ENCODE measurements at places on chromosomes 3 and 15. TPM values are rescaled to one million over a fixed set of nuclear protein-coding genes. Genes with fewer than 3 reads are reported as not detected.

GRCh38 chr3:61634678-61635077, 73.3 kb downstream of the PTPRG start:
- DNase-seq: peak; percentile 36

DNA sequence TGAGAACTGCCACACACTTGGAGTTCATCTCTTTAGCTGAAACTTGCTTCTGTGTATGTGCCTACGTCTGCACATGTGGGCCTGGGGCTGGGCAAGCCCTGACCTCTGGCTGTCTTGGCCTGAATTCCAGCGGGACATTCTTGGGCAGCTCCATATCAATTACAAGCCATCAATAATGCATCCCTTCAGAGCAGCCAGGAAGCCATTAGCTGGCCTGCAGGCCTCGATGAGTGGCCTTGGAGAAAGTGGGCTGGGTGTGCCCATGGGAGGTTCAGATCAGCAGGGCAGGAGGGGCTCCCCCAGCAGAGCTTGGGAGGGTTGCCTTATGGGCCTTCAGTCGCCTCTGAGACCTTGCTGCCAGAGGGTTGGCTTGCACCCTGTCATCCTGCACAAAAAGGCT, 124.1 kb downstream of the ETFA start:
- no peak for DNase-seq

DNA sequence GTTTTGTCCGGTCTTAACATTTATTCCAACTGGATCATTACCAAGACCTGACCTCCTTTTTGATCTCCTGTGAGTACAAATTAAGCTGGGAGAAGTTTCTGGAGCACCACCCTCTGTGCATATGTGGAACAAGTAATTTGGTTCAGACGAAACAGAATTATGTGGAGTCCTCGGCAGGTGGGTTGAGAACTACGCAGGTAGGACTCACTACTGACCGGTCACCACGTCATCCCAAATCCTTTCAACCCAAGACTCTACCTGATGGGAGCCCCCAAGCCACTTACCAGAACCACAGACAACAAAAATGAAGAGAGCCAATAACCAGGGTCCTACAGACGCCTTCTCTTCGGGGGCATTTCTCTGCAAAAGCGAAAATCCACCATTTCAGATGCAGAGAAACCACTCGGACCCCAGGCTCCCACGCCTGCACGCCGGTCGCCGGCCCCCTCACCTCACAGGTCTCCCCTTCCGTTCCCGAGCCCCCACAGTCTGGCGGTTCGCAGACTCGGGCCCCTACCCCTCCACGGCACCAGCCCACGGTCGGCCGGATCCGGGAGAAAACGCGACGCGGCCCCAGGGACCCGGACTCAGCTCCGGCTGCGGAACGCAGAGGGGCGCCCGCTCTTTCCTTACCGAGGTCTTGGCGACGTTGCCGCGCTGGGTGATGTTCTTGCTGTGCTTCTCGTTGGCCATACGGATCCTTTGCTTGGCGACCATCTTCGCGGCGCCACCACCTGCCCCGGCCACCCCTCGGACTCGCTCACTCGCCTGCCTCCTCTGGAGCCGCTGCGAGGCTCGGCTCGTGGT, 674 bp downstream of the SERP1 start:
- no peak for DNase-seq

GRCh38 chr15:63818629-63819028, 15.1 kb downstream of the HERC1 start:
- no peak for DNase-seq

DNA sequence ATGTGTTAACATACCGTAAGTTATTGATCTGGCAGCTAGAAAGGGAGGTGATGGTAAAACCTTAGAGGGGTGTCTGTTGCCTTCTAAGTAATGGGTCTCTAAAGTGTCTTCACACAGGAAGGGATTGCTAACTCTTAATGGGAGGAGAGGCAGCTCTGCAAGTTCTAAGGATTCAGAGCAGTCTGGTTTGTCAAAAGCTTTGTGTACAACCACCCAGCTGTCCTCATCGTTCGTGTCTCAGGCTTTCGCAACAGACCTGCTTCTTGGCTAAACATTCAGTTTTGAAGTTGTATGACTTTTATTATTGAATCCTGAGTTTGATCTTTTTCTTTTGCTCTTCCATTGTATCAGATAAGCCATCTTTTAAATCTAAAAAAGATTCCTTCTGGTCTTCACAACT, 404.9 kb downstream of the SQOR start:
- DNase-seq: no peak

OSTN gene
- total RNA-seq: 0.28 TPM

CLDN18 gene
- not detected for total RNA-seq

All from IMR-90 (cell line).